ENCODE measurements at places on chromosomes 1 and 21.

GRCh38 chr1:89285745-89286380, 13.2 kb upstream of the GBP5 start:
- DNase-seq = no peak

GRCh38 chr1:42736571-42737200, 3.4 kb downstream of the CLDN19 start:
- DNase-seq = no peak

GRCh38 chr1:209797978-209798639, 7.8 kb downstream of the IRF6 start:
- no peak for DNase-seq

DNA sequence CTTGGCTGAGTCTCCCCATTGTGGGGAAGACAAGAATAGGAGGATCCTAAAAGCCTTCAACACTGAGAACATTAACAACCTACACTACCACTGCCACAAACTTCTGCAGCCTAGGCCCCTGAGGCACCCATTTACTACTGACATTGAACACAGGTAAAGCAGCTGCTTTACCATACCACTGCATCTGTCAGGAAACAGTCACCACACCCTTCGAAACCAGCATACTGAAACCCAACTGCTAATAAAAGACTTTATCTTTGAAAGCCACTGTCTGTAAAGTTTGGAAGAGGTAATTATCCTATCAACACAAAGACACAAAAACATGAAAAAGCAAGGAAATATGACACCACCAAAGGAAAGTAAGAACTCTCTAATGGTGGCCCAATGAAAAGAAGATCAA, 7.4 kb downstream of the IFNAR1 start:
- no peak for DNase-seq

GRCh38 chr1:80375109-80375508, 1368.6 kb upstream of the ADGRL4 start:
- DNase-seq = no peak

- no peak for DNase-seq
These were observed 191.5 kb downstream of the SIPA1L2 start for GRCh38 chr1:232438476-232438875.

DNA sequence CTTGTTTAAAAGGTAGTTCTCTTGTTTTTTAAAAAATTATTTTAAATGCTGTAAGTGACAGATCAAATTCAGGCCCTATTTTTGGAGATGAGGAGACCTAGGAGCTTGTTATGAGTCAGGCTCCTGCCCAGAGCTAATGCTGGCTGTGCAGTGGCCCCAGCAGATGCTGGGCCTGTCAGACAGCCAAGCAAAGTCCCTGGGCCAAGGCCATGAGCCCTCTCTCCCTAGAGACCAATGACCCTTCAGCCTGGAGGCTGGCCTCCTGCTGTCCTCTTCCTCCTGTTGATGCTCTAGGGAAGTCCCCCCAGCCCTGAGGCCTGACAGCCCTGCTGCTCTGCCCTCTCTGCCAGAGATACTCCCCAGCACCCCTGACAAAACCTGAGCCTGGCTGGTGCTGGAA, 128.1 kb upstream of the CTTNBP2NL start:
- no peak for DNase-seq

GRCh38 chr1:8693107-8693506, 124.3 kb downstream of the RERE start:
- no peak for DNase-seq

DNA sequence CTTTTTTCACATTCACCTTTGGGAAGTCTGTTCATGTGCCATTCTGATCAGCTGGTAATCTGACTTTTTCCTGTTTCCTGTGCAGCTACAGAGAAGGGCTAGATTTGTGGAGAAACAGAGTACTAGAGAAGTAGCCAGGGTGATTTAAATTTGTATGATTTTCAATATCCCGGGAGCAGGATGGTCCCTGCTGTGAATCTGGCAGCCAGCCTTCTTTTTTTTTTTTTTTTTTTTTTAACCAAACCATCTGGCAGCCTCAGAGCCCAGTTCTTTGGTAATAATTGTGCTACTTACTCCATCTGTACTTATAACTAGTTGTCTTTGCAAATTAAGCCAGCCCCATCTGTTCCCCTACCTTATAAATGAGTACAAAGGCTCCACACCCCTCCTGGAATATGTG, 248.6 kb upstream of the DEPDC1 start:
- no peak for DNase-seq

DNA sequence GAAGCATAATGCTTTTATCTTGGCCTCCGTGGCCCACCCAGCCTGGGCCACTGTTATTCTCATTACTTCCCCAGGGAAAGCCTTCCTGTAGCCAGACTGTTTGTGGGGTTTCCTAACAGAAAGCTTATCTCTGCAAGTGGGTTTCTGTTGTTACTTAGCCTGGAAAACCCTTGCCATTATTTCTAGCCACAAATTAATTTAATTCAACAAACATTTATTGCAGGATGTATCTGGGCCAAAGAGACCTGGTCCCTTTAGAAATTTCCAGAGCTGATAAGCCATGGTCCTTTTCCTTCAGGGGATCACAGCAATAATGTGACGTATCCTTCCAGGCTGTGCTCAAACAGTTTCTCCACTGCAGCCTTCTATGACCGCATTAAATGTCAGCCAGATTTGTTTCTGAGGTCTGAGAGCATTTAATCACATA, 20.9 kb downstream of the TNN start:
- no peak for DNase-seq

DNA sequence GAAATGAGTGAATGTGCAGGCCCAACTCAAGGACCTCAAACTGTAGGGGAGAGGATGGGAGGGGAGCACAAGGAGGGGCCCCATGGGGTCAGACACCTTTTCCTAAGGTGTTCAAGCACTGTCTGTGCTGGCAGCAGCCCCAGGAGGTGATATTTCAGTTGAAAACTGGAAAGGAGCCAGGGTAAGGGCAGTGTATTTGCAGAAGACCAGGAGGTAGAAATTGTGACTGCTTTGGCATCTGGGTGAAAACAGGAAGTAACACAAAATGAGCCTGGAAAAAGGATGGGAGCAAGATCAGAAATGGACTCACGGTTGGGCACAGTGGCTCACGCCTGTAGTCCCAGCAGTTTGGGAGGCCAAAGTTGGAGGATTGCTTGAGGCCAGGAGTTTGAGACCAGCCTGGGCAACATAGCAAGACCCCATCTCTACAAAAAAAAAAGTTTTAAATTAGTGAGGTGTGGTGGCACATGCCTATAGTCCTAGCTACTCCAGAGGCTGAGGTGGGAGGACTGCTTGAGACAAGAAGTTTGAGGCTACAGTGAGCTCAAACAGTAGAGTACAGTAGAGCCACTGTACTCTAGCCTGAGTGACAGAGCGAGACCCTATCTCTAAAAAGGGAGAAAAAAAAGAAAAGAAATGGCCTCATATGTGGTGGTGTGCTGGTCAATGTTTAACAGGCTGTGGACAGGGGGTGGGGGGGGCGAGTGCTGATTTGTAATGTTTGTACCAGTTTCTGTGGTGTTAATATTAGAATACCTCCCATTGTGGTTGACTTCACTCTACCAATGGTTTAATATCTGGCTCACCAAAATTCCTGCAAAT, 76.2 kb upstream of the ANGPTL1 start:
- DNase-seq = no peak

GRCh38 chr1:53511323-53511932, 52.2 kb downstream of the DMRTB1 start:
- no peak for DNase-seq

GRCh38 chr1:243718893-243719292, 131.2 kb downstream of the AKT3 start:
- DNase-seq = no peak

DNA sequence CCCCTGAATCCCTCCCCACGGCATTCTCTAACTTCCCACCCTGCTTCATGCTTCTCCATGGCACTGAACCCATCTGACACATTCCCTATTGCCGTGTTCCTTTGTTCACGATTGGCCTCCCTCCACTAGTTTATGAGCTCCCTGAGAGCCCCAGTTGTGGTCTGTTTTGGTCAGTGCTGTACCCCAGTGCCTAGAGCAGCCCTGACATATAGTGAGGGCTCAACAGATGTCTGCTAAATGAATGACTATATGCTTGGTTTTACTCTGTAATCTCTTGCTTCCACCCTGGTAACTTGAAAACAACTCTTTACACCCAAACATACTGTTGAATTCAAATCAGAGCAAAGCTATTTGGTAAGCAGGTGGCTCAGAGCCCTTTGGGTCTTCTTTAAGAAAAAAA, 171.1 kb upstream of the EDN2 start:
- no peak for DNase-seq

DNA sequence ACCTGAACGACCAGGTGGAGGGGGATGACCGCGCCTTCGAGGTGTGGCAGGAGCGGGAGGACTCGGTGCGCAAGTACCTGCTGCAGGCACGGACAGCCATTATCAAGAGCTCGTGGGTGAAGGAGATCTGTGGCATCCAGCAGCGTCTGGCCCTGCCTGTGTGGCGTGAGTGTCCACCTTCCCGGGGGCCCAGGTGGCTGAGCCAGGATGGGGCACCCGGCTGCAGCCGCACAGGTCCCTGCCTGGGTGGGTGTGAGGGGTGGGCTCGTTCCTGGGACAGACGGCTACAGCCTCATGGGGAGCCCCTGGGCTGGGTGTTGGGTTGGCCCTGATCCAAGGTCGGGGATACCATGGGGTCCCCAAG, 65.2 kb downstream of the TRIM11 start:
- DNase-seq = no peak

DNA sequence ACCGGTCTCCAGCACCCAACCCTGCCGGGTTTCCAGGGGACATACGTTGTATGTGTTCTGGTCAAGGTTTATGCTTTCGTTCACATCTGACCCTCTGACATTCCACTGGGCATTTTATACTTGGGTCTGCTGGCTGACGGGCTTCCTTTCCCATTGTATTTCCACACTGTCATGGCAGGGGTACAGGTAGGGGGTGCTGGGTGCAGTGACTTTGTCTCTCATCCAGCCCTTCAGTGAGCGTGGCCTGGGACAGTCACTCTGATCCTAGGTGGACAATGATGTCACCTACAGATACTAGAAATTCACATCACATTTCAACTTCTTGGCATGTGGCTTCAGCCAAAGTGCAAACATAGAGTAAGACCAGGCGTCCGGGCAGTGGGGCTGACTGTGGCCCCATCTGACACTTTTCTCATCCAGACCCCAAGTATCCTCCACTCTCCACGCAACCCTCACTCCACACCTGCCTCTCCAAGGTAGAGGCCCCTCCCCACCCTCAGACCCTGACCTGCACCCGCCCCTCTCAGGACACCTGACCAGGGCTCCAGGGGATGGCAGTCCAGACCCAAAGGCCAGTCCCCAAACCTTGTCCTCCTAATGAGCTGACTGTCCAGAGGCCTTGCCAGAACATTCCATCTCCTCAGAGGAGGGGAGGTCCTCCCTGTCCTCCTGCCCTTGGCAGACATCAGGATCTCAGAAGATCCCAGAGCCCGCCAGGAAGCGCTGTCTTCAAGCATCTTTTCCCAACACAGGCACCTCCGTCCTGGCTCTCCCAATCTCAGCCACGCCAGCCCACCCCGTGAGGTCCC, 743 bp upstream of the KRTAP10-10 start:
- DNase-seq = no peak

- DNase-seq = no peak
These were observed 29.9 kb downstream of the MAP10 start for GRCh38 chr1:232835166-232835565.

DNA sequence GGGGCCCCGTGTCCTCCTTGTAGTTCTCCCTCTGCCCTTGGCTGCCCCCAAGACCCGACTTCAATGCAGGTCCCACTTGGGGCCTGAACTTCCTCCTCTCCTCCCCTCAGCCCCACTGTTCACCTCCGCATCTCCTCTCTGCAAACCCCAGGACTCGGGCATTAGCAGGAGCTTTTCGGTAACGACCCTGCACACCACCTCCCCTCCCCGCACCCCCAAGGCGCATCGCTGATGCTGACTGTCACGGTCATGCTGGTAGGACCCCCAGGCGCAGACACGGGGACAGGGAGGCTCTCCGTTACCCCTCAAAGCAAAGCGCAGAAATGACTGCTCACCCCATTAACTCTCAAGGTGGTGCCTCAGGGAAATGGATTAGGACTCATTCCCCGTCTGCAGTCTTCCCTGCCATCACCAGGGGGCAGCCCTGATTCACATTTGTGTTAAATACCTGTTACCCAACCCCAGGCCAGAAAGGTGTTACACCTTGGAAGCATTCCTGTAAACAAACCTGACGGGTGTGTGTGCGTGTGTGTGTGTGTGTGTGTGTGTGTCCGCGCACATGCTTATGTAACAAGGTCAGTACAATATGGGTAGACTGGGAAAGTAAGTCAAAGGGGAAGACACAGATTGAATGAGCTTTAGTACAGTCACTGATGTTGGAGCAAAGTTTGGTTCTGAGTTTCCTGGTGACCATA, 6.4 kb upstream of the GUCA2B start:
- DNase-seq = peak; percentile 27

DNA sequence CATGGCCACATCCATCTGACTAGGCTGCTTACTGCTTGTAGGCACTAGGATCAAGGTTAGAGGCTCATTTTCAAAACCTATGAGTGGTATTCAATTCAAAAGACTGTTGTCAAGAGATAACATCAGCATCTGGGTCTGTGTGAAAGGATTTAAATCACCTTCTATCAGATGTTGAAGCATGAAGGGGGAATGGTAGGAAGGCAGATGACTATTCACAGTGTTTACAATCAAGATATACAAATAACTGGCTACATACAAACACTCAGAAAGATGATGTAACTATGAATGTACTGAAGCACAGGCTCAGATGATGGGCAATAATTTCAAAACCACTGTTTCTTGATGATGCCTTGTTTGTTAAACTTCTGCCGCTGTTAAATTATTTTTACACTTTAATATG, 249.2 kb downstream of the SLC45A1 start:
- DNase-seq = no peak

DNA sequence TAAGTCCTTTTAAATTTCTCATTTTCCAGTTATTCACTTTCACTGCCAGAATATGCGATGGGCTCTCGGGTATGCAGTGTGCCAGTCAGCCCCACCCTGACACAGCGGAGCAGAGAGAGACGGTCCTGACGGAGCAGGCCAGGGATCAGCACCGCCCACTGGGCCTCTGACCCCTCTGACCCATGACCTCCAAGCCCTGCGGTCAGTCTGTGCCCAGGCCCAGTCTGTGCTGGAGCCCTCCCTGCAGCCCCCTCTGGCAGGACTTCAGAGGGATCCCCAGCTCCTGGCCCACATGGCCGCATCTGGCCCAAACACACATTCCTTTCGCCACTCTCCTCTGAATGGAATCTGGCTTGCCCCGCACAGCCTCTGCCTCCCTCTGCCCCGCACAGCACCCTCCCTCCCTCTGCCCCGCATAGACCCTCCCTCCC, 43.4 kb upstream of the COL6A2 start:
- DNase-seq = no peak

DNA sequence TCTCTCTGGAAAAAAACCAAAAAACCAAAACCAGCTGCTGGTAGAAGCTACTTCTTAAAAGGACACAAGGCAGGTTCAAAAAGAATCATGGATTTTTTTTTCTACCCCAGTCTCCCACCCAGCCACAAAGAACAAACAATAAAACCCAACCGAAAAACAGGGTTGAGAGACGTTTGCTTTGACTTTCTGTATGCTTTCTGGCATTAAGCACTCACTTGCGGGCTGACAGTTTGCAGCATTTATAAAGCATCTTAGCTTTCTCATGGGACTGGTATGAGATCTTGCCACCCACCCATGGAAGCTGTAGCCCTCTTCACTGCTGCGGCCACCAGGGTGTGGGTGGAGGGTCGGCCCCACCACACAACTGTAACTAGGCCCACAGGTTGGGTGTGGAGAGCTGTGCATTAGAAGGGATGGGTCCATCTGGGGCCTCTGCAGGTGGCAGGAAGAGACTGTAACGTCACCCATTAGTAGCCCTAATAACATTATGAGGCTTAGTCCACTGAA, 165.7 kb downstream of the RHOU start:
- no peak for DNase-seq

- DNase-seq = no peak
These were observed 712.3 kb downstream of the PTPRU start for GRCh38 chr1:29948581-29948980.

Data from NCI-H187 treated with DMSO at 0.1 percent for 48 hours (cell line).